CD4-positive, alpha-beta T cell treated with Interleukin-17A for 1 hour (primary cell): ENCODE measurements at places on chromosomes 7 and 10.

DNA sequence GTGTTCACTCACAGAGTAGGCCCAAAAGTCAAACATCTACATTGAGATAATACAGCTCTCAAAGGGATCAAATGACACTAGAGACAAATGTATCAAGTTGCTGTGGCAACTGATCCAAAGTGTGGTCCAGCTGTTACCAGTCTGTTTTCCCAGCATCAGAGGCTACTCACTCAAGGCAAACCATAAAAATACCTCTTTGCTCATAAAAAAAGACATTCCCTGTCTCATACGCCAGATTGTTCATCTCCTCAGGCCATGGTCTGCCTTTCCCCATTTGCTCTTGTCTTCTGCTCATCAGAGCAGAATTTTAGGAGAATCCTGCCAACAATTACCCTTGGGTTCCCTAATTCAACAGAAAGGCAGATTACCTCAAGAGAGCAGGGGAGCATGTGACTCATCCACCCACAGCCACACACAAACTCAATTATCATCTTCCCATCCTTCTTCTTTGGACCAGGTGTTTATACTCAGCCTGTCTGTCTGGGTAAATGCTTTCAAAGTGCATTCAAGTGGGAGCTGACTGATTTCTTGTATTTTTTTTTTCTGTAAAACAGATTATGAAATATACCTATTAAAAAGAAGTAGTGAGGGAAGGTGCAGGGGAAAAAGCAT is 226.5 kb upstream of the HPS1 start:
- no peak for DNase-seq

DNA sequence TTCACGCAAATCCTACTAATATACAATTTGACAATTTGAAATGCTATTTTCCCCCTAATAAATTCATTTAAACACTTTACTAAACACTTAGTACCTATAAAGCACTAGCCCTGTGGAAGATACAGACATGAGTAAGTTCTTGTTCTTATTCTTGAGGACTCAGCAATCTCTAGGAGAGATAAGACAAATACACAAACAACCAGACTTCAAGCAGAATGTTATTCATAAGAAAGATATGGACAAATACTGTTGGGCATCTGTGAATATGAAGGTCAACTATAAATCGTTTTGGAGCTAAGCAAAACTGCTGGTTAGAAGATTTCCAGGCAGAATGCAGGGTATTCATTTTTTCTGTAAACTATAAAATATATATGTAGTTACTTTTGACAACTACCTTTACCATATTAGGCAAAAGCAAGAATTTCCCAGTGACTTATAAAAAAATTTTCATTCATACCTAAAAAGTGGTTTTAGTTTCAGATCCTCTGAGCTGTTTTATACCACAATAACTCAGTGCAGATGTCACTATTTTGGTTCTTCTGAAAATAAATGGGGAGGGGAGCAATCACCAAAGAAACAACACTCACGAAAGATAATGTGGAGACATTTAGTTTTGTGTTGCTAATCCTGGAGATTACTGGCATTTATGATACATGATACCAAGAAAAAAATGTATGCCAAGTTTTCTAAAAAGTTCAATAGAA is 3.8 kb downstream of the VPS41 start:
- DNase-seq: no peak

DNA sequence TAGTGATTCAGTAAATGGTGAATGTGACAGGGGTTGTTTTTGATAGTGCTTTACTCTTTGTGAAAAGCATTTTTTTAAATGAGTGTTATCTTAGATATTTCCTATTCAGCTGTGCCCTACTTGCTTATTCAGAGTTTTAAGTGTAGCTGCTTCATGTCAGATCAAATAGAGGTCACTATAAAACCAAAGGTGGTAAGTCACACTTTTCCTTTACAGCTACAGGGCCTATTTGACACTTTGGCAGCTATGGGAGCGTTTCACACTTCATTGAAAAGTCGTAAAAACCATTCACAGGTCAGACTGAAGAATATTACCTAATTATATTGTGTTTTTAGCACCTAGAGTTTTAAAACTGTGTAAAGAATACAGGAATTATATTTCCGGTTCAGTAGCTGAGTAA is 67.3 kb downstream of the ANKIB1 start:
- DNase-seq: peak; percentile 10

DNA sequence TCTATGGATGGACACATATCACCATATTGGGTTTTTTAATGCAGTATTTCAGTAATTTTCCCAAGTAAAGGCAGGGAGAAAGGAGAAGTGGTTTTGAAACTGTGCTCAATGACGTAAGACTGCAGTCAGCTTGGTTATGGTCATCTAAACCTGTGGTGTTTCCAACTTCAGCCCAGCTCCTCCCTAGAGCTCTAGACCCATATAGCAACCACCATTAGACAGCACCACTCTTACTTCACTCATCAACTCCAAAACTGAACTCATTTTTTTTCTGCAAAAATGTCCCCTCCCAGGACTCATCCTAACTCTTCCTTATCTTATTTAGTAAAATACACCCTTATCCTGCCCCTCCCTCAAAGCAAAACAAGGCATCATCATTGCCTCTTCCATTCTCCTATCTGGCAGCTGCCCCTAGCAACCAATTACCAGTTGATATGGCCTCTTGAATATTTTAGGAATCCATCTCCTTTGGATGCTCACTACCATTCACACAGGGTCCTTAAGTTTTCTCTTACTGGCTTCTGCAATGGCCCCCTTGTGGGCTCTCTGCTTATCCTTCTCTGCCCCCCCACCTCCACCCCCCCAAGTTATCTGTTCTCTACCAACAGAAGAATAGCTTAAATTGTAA is 1.5 kb upstream of the RALA start:
- peak; percentile 23 for DNase-seq

- DNase-seq: no peak
These were observed 37.5 kb upstream of the EGR2 start for GRCh38 chr10:62853710-62854109.

DNA sequence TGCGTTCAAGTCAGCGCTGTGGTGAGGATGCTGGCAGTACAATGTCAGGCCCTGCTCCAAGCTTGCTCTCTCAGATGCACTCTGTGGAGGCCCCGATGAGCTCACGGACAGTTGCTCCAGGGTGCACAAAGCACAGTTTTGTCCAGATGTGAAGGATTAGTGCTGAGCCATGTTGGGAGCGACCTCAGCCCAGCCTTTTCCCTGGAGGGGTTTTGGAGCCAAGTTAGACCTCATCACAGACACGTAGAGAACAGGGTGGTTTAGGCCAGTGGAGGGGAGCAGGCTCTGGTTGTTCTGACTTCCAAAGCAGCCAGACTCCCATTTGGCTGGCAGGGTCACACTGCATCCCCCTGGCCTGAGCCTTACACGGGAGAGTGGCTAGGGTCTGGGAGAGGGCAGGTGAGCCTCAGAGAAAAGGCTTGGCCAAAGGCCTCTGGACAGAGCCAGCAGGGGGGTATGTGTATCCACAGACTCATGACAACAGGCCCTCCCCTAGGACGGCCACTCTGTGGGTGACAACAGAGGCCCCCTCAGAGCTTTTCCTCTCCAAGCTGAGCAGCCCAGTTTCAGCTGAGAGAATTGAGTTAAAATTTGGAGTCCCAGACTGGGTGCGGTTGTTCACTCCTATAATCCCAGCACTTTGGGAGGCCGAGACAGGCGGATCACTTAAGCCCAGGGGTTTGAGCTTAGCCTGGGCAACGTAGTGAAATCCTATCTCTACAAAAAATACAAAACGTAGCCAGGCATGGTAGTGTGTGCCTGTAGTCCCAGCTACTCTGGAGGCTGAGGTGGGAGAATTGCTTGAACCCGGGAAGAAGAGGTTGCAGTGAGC is 4.7 kb downstream of the PLAC9 start:
- no peak for DNase-seq

- DNase-seq: no peak
These were observed 32.9 kb upstream of the PCBD1 start for GRCh38 chr10:70921285-70921684.

- no peak for DNase-seq
These were observed 135.2 kb downstream of the ADCY1 start for GRCh38 chr7:45709168-45710042.

DNA sequence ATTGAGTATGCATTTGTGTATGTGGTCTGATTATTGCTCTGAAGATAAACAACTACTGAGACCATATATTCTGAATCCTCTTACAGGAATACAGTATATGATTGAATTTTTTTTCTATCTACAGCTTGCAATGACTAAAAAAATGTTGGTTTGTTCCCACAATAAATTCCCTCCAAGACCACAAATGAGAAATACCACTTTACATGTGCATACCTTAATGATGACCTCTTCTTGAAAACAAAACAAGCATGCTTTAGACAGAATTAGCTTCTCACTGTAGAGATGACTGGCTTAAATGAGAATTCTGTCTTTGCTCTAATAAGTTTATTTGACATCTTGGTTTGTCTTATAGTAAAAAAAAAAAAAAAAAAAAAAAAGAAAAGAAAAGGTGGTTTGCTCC is 241.5 kb downstream of the PCDH15 start:
- DNase-seq: no peak

- DNase-seq: no peak
These were observed 739.9 kb downstream of the REEP3 start for GRCh38 chr10:64261092-64261491.

GRCh38 chr7:511476-512145 is 8.0 kb downstream of the PDGFA start:
- DNase-seq: no peak

DNA sequence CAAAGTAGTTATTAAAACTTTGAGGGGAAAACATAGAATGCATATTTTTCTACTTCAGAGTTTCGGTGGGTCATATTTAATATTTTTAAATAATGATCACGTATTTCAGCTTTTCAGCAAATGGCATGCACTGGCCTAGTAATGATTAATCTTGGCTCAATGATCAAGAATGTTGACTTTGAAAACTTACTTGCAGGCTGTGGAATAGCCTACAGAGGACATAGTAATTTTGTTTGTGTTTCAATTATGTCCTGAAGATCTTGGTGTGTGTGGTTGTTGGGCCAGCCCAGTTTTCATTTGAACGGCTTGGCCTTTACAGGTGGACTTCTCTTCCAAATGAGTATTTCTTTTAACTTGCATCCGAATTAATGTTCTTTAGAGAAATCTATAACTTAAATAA is 35.1 kb downstream of the ADD3 start:
- DNase-seq: no peak

DNA sequence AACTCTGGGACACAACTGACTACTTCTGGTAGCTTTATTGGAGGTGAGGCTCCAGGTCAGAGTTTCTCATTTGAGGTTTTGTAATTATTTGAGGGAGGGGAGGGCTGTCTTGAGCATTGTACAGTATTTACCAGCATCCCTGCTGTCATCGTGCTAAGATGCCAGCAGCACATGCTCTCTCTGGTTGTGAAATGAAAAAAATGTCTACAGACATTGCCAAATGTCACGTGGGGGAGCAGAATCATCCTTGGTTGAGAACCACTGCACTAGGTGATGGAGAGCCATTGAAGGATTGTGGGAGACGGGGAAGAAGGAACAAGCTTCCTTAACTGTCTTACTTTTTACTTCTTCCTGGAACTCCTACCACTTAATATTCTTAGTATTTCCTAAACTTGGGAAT is 5.0 kb downstream of the SEPTIN7 start:
- no peak for DNase-seq

DNA sequence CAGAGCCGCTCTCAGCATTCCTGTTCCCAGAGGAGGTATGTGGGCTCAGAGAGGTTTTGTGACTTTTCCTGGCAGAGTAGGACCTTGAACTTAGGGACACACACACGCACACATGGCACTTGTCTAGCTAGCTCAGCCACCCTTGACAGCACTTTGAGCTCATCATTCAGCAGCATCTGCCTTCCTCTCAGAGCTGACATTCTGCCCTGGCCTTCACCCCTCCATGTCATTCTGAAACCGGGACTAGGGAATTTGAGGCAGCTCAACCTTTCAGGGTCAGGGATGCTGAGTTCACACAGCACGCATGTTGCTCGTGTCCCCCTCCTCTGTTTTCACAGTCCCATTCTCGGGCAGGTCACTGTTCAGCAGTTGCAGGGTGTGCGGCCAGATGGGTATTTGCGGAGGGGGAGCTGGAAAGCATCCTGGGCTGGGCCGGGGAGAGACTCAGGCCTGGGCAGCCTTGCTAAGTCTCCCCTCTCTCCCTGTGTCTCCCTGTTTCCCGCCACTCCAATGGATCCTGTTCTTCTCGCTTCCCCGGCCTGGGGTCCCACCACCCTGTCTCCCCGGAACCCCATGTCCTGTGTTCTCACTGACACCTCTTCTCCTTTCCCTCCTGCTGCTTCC is 78.0 kb downstream of the COL13A1 start:
- DNase-seq: no peak

GRCh38 chr10:108427146-108427545 is 1262.6 kb upstream of the SORCS1 start:
- DNase-seq: no peak

DNA sequence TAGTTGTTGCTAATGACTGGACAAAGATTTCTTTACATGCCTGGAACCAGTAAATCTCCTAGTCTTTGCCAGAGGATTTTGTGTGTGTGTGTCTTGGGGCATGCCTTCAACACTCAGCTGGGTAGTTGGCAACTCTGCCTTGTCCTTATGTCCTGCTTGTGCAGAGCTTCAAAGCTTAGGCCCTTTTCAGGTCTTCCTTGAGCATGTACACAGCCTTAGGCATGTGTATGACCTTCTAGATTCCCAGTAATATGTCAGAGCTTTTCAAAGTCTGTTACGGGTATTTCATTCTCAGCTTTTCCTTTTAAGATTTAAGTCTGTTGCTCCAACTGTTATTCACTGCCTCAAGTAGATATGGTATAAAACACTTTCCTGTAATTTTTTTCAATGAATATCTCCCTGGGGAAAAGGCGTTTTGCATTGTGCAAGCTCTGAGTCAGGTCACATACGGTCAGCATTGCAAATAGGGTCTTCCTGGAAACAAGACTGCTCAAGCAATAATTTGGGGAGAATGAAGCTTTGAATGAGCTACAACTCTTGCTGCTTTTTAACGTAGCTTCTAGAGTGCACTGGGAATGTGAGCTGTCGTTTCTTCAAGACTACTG is 25.5 kb downstream of the SHOC2 start:
- no peak for DNase-seq

DNA sequence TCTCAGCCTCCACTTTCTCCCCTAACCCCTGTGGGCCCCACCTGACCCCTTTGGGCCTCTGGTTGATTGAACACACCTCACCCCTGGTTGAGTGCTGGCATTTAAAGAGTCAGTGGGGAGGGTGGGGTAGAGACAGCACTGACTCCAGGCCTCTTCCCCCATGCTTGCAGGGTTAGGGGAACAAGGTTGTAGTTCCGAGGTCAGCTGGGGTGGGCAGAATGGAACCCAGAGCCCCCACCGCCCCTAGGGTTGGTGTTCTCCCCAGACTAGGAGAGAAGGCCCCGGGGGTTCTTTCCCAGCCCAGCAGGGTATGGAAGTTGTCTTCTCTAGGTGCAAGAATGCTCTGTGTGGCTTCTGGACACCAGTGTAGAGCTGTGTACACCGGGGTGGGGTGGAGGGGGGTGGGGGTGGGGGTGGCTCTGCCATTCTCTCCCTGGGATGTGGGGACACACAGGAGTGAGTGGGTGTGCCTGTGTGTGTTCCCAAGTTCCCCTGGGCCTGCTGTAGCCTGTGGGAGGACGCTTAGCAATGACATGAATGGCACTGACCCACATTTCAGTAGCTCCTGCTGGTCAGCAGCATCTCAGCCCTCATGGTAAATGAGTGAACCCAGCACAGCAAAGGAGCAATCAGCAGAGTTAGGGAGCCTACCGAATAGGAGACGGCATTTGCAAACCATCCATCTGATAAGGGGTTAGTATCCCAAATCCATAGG is 33.6 kb downstream of the PRF1 start:
- DNase-seq: no peak
